Suppressor macrophage treated with lipopolysaccharide for 1 hour (primary cell): ENCODE measurements at places on chromosomes 7 and 10.

DNA sequence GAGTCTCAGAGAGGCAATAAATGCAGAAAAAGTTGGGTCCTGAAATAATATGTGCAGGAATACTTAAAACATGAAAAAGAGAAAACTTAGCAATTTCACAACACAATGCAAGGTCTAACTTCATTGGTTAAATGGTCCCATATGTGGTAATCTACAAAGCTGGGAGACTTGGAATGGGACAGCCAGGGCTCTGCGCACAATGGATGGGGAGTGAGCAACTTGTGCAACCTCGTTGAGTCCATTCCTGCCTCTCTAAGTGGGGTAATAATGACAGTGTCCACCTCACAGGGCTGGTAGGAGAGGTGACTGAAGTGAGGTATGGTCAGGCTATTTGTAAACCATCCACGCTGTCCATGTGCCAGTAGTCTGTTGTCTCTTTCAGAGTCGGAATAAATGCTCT is 11.8 kb upstream of the EMX2 start:
- DNase-seq: no peak

GRCh38 chr10:73731588-73732375 is 12.4 kb upstream of the SEC24C start:
- no peak for DNase-seq

- no peak for DNase-seq
Measured at GRCh38 chr10:126508535-126509040, 120.3 kb upstream of the ADAM12 start.

GRCh38 chr7:16935341-16935735 is 53.6 kb upstream of the AGR3 start:
- DNase-seq: no peak

GRCh38 chr10:60035984-60036383 is 129.6 kb upstream of the CCDC6 start:
- DNase-seq: no peak

DNA sequence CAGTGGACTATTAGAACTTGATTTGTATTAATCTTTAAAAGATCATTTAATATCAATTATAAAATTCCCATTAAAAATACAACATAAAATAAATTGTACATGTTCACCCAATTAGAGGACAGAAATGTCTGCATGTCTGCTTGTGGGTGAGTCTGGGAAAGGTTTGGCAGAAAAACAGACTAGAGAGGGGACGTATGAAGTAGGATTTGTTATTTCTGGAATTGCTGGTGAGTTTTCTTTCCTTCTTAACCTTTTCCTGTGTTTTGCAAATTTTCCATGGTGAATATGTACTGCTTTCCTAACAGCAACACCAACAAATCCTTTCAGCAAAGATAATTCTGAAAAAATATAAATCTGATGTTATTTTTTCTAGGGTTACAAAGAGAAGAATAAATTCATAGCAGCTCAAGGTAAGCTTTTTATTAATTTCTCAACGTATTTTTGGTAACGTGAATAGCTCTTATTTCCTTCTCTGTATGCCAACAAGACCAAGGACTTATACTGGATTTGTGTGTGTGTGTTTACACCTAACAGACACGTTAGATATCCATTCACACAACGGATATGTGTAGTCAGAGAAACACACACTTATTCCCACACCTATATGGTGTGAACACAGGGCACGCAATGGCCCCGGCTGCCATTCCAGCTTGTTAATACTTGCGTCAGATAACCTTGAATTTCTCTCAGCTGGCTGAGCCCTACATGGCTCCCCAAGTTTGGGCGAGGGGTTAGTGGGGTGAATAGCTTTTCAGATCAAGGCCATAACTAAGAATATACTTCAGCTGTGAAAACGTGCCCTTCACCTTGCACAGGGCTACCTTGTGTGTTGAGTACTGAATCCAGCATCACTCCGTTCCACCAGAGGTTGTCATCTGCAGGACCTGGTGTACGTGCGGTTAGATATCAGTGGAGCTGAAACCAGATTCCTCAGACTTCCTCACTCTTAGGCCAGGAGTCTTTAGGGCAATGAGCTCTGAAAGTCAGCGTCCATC is 64.6 kb downstream of the MKI67 start:
- no peak for DNase-seq

- DNase-seq: no peak
Measured at GRCh38 chr10:5540080-5540479, 15.3 kb downstream of the CALML3 start.

GRCh38 chr10:67779465-67780203 is 58.4 kb downstream of the DNAJC12 start:
- DNase-seq: peak; percentile 86

- DNase-seq: no peak
Measured at GRCh38 chr10:541750-542371, 147.6 kb downstream of the DIP2C start.

DNA sequence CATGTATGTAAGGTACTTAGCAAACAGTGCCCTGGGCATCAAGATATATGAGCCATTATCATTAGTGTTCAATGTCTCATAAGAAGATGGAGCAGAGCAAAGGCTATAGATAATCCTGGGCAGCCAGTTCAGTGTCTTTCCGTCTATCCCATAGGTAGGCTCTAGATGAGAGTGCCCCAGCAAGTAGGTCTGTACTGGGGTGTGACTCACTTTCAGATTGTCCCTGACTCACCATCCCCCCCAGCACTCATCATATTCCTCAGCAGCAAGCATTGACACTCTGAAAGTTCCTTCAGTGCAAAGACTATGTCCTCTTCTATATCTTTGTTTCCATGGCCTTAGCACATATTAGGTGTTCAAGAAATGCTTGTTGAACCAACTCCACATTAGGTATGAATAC is 20.0 kb upstream of the FAM204A start:
- DNase-seq: no peak

- no peak for DNase-seq
Measured at GRCh38 chr7:44279286-44279685, 46.1 kb downstream of the CAMK2B start.

GRCh38 chr10:128064970-128065580 is 61.1 kb downstream of the MKI67 start:
- DNase-seq: no peak

DNA sequence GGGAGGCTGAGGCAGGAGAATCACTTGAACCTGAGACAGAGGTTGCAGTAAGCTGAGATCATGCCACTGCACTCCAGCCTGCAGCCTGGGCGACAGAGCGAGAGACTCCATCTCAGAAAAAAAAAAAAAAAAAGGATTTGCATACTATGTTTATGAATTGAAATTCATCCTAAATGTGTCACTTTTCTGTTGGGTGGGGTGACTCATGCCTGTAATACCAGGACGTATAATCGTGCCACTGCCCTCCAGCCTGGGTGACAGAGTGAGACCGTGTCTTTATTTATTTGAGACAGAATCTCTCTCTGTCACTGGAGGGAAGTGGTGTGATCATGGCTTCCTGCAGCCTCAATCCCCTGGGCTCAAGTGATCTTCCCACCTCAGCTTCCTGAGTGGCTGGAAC is 5.8 kb downstream of the ZNF212 start:
- peak; percentile 28 for DNase-seq
